ENCODE measurements at places on chromosomes 6 and 20. TPM values are rescaled to one million over a fixed set of nuclear protein-coding genes. Genes with fewer than 3 reads are reported as not detected.

DNA sequence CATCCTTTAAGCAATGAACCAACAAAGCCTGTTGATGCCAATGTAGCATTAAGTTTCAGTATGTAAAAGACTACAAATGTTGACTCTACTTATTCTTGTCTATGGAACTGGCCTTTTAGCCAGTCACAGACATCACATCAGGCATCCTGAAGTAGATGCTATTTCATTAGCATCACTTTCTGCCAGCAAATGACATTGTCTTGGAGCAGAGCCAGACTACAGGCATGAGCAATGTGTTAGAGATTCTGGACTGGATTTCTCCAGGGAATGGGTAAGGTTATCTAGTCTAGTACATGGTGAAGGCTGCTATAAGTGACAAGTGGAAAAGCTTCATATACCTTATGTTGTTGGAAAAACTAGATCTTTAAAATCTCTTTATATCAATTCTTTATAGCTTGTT is 142.9 kb downstream of the ADGRB3 start:
- DNase-seq = no peak

GRCh38 chr6:152271776-152272464 is 365.2 kb downstream of the SYNE1 start:
- DNase-seq = no peak

DNA sequence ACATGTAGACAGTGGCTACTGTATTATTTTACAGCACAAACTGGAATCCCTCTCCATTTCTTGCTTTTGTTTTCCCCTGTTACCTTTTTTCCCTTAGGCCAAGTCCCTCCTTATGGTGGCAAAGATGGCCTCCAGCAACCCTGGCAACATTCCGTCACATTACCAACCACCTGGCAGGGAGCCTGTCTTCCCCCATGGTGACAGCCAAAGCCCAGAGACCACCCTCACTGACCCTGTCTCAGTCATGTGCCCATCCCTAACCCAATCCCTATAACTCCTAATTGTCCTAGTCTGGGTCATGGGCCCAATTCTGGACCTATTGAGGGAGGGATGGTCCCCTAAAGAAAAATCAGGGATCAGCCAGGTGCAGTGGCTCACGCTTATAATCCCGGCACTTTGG is 27.6 kb downstream of the PARD6B start:
- DNase-seq = no peak

GRCh38 chr6:19906171-19906570 is 69.0 kb downstream of the ID4 start:
- DNase-seq = no peak

Gene MATN4
- not detected for total RNA-seq

GRCh38 chr6:106077170-106077569 is 9.0 kb upstream of the PRDM1 start:
- no peak for DNase-seq

Gene MRPS18B
- total RNA-seq = 143 TPM

- DNase-seq = no peak
Measured at GRCh38 chr6:122428781-122429180, 29.3 kb downstream of the HSF2 start.

GRCh38 chr6:22466665-22467245 is 102.6 kb upstream of the HDGFL1 start:
- DNase-seq = no peak

Gene SCAF8
- 47.3 TPM for total RNA-seq

DNA sequence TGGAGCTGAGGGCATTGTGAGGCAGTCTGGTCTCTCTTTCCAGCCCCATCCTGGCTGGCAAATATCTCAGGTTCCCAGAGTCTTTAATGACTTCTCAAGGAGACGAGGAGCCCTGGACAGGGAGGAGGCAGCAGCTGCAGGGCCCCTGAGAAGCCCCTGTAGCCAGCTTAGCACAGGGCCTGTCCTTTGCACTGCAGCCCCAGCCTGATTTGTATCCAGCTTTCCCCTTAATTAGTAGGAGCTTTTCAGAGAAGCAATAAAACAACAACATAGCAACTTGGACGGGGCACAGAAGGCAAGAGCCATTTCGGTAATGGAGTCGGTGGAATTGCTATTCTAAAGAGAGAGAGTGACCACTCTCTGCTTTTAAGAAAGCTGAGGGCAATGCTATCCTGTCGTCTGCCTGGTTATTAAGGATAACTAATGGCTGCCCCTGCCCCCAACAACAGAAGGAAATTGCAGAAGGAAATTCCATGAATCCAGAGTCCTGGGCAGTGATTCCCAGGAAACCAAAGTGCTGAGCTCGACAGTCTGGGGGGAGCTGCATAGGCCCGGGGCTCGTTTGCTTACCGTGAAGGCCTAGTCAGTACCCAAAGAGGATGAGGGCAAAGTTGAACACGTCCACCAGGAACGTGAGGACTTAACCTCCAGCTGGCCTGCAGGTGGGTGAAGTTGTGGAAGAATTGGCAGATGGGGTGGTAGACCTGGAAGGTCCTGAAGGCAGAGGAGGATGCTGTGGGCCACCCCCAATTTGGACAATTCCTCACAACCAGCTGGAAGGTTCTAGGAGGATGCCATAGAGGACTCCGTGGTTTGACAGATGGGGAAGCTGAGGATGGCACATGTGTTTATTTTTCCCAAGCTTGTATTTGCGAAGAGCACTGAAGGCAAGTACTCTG is 50.3 kb downstream of the NPEPL1 start:
- DNase-seq = no peak

Measured in HepG2 (cell line).